ENCODE measurements at places on chromosomes 11 and 22. TPM values are rescaled to one million over a fixed set of nuclear protein-coding genes. Genes with fewer than 3 reads are reported as not detected.

- no peak for DNase-seq
Observed at GRCh38 chr22:40122792-40123191, 54.9 kb upstream of the TNRC6B start.

GRCh38 chr11:22976146-22976545, 115.9 kb upstream of the CCDC179 start:
- DNase-seq, result no peak

DNA sequence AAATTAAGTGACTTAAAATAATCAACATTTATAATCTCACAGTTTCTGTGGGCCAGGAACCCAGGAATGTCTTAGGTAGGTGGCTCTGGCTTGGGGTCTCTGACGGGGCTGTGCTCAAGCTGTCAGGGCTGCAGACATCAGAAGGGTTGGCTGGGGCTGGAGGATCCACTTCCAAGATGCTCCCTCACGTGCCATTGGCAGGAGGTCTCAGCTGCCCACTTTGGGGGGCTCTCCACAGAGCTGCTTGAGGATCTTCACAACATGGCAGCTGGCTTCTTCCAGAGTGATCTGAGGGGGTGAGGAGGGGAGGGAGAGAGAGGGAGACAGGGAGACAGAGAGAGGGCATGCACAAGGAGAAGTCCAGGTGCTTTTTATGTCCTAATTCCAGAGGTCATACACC, 18.1 kb downstream of the SLC2A11 start:
- DNase-seq, result no peak

GRCh38 chr11:22668005-22668796, 1.8 kb downstream of the GAS2 start:
- DNase-seq, result no peak

DNA sequence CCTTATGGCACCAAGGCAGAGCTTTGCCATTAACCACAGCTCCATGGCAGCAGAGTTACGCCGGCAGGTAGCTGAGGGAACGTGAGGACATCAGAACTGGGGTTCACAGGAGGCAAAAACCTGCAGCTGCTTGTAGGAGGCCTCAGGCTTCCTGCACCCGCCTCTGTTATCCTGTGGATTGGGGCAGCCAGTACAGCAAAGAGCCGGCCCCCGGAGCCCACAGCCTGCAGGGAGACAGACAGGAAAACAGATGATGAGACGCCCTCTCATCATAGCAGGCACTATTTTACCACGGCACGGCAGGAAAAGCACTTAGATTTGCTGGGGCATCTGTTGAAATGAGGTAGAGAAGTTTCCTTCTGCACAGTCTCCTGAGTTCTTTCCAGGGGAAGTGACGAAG, 870.3 kb downstream of the TBC1D22A start:
- DNase-seq, result no peak

GRCh38 chr11:60701469-60701818, 2.0 kb downstream of the MS4A8 start:
- no peak for DNase-seq

DNA sequence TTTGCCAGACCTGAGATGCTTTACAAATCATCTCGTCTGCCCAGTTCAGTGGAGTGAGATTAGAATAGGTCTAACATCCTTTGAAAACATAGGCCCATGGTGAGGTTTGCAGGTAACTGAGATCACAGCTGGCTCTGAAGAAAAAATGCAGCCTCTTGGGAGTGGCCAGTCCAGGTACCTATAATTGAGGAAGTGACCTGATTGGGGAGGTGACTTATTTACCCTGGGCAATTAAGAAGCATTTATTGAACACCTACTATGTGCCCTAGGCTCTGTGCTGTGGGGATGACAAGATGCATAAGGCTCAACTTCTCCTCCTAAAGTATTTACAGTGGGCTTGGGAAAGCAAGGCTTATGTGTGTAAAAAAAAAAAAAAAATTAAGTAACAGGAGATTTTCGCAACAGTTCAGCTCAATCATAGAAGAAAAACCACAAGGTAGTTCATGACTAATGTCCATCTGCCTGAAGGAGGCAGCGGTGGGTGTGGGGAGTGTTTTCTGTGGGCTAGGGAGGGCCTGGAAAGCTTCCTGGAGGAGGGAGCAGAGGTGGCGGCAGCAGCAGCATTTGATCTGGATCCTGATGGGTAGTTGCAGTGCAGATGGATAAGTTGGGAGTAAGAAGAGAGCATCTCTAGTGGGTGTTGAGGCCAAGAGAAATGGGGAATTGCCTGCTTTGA, 16.1 kb downstream of the MICAL2 start:
- no peak for DNase-seq

DNA sequence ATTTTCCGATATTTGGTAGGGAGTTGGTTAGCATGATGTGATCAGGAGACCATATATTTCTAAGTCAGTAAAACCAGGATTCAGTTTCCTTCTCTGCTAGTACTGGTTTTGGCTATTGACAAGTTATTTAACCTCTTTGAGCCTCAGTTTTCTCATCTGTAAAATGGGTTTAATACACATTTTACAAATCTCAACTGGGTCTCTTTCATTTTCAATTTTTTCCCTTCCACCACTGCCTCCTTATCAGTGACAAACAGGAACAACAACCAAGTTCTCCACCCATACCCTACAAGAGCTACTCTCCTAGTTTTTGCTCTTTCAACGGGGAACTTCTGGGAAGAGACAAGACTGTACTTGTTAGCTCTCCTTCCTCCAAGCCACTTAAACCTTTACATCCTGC, 6.2 kb upstream of the APLP2 start:
- no peak for DNase-seq

GRCh38 chr22:18023509-18024275, 669 bp downstream of the MICAL3 start:
- DNase-seq, result no peak

DNA sequence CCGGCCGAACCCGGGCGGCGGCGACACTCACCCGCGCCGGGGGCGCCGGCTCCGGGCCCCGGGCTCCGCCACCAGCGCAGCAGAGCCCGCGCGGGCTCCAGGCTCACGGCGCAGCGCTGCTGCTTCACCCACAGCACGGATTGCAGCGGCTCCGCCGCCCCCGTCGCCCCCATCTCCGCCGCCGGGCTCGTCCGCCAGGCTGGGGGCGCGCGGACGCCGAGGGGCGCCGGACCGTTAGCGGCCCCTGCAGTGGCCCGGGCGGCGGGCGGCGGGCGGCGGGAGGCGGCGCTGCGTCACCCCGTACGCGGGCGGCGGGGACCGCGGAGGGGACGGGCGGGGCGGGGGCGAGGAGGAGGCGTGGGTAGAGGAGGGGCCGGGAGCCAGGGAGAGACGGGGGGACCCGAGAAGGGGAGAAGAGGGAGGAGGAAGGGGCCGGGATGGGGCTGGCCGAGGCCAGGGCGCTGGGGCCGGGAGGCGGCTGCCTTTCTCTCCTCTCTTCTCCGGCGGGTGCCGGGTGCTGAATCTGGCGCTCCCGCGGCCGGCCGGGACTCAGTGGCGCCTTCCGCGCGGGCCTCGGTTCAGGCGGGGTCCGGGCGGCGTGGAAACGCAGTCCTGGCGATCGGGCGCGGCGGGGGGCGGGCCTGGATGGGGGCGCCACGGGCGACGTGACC, at the start of gene CERK:
Gene CERK, minus strand, starts transcription at position 277 of the 671 bp plus-strand sequence. Its CDS starts 104 bp downstream, at position 173.
- DNase-seq, result peak; percentile 54

- DNase-seq, result no peak
Observed at GRCh38 chr11:72229336-72229924, 4.9 kb downstream of the INPPL1 start.

GRCh38 chr11:122617926-122618325, 37.6 kb upstream of the UBASH3B start:
- no peak for DNase-seq

GRCh38 chr22:45975164-45976161, 1.5 kb downstream of the WNT7B start:
- DNase-seq, result no peak

- DNase-seq, result no peak
Observed at GRCh38 chr11:125165111-125165842, 726 bp downstream of the PKNOX2 start.

DNA sequence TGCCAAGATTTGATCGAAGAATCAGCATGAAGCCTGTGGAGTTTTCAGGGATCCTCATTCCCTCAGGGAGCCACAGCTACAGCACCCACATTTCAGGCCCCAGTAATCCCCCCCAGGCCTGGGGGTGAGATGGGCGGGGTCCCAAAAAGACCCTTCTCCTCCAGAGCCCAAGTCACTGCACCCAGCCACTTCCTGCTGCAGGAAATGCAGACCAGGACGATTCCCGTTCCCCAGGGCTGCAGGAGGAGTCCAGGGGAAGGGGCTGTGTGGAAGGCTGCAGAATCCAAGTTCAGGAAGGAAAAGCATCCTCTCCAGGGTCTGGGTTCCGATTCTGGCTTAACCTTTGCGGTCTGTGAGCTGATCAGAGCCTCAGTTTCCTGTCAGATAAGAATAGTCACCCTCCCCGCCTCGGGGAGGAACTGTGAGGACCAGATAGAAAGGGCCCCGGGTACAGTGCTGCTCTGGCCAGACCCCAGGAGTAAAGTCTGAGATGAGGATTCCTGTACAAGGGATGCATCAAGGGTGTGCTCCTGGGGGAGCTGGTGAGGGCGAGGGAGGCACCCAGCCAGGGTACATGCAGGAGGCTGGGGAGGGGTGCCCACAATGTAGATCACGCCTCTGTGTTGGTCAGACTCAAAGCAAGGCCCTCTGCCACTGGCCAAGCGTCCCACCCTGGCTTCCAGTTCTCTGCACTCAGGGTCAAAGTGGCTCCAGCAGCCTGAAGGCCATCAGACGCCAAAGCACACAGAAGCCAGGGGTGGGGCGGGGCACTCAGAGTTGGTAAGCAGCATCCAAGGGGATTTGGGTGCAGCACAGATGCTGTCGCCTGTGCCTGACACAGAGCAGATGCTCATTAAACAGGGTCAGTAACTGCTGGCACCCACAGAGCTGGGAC, 30.1 kb upstream of the TP53I11 start:
- DNase-seq, result no peak

DNA sequence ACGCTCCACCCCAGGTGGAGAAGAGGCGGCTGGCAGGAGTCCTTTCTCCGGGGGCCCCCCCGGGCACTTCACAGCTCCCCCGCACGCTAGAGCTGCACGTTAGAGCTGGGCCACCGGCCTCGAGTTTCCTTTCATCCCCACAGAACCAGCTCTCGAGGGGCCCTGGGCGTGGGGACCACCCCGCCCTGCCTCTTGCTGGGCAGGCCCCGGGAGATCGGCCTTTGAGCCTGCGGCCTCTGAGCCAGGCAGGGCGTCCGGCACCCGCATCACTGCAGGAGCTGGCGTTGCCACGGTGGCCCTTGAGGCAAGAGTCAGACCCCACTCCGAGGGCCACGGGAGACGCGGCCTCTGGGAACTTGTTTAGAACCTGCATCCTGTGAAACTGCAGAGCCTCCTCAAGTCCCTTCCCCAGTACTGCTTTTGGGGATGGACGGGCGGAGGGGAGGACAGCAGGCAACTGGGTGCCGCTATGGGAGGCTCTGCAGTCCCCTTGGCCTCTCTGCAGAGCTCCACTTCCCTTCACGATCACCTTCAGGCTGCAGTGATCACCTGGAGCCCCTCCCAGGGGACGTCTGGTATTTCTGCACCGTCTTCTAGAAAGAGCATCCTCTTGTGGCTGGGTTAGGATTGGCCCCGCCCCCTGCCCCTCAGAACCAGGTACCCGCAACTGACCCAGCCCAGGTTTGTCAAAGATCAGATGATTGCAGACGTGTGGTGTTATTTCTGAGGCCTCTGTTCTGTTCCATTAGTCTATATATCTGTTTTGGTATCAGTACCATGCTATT, 13.9 kb upstream of the GAL start:
- no peak for DNase-seq

DNA sequence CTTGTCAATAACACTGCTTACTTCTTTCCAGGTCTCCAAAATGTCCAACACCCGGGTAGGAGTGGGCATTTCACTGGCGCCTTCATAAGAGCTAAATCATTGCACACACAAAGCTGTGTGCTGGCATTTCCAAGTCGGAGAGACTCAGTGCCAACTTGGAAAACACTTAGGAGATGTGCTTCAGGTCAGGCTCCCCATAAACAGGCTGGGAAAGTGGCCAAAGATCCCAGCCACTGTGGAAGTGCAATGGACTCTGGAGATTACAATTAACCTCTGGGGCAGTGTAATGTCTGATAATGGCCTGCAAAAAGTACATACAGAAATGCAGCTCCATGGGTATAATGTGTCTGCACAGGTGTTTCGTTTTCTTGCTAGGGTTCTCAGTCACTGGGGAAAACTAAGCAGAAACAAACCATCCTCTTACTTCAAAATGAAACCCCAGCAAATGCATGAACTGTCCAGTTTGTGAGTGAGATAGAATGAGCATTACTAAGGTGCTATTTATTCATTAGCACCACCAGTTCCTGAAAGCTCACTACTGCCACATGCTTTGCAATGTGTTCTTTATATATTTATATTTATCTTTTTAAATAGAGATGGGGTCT, 79.0 kb downstream of the ABTB2 start:
- no peak for DNase-seq

DNA sequence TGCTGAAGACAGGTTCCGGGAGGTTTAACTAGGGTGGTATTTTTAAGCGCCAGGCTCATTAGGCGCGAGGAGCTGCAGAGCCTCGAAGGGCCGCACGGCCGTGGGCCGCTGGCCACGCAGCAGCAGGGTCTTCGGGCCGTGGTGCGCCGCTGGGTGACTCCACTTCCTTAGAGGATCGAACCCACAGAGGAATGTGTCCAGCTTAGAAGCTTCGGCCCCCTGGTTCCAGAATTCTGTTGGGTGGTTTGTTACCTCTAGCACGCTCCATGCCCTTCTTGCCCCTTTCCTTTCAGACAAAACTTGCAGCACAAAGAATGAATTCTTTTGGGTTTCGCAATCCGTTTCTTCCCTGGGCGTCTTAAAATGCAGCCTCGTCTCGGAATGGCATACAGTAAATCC, 773 bp upstream of the PATL1 start:
- DNase-seq, result no peak

DNA sequence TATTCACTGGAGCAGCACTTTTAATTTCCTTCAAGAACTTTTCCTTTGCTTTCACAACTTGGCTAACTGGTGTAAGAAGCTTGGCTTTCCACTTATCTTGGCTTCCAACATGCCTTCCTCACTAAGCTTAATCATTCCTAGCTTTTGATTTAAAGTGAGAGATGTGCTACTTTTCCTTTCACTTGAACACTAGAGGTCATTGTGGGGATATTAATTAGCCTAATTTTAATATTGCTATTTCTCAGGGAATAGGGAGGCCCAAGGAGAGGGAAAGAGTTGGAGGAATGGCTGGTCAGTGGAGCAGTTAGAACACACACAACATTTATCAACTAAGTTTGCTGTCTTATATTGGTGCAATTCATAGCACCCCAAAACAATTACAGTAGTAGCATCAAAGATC, 24.6 kb upstream of the CCDC90B start:
- DNase-seq, result no peak

- no peak for DNase-seq
Observed at GRCh38 chr11:78187366-78188285, 800 bp downstream of the KCTD21 start.

- DNase-seq, result no peak
Observed at GRCh38 chr11:15649371-15650104, 534.8 kb downstream of the INSC start.

TREH gene
- 1.8 TPM for polyA plus RNA-seq

SRRD gene
- 33.8 TPM for polyA plus RNA-seq

CATSPERZ gene
- not detected for polyA plus RNA-seq

SLC1A2 gene
- 0.26 TPM for polyA plus RNA-seq

KRTAP5-4 gene
- polyA plus RNA-seq, result not detected

GLYAT gene
- polyA plus RNA-seq, result 200 TPM

OR10A2 gene
- polyA plus RNA-seq, result not detected

MMP13 gene
- not detected for polyA plus RNA-seq

DLG2 gene
- 13.3 TPM for polyA plus RNA-seq

All from right renal cortex interstitium (tissue), 3 donors.